Stimulated activated CD8-positive, alpha-beta memory T cell treated with anti-CD3 and anti-CD28 coated beads, Interleukin-15, amount 100 ng/mL, for 4 hours (primary cell): ENCODE measurements at places on chromosomes 4 and X.

DNA sequence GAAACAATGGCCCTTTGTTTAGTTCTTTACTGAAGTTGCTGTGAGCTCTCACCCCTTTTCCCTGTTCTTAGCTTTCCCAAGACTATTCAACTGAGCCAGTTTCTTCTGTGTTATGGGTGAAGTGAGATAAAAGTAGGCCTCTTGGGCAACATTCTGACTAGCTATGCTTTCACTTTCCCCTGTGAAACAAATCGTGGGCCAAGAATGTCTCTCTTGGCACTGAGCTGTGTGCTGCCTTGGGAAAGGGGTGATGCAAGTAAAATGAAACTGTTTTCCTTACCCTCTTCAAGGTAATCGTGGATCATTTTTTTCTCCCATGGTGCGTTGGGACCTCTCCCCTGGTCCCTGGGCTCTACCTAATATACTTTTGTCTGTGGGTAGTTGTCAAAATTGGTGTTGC lies 653.9 kb upstream of the MAGEB2 start:
- no peak for DNase-seq

- DNase-seq = no peak
Measured at GRCh38 chr4:54226404-54227255, 2.5 kb upstream of the PDGFRA start.

DNA sequence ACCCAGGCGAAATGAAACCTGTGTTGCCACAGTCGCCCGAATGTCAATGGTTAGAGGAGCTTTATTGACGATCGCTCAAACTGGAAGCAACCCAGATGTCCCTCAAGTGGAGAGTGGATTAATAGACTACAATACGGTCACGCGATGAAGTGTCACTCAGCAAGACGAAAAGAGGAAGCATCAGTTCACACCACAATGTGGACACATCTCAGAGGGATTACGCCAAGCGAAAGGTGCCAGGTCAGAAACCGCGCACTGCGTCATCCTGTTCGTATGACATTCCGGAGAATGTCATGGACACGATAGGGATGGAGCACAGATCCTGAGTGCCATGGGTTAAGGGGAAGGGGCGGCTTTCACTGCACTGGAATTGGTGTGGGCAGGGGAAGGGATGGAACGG lies 111.7 kb downstream of the HMX1 start:
- DNase-seq = no peak

GRCh38 chr4:102578819-102579218 lies 77.7 kb downstream of the NFKB1 start:
- no peak for DNase-seq

- DNase-seq = no peak
Measured at GRCh38 chrX:87873347-87873941, 355.8 kb downstream of the KLHL4 start.

DNA sequence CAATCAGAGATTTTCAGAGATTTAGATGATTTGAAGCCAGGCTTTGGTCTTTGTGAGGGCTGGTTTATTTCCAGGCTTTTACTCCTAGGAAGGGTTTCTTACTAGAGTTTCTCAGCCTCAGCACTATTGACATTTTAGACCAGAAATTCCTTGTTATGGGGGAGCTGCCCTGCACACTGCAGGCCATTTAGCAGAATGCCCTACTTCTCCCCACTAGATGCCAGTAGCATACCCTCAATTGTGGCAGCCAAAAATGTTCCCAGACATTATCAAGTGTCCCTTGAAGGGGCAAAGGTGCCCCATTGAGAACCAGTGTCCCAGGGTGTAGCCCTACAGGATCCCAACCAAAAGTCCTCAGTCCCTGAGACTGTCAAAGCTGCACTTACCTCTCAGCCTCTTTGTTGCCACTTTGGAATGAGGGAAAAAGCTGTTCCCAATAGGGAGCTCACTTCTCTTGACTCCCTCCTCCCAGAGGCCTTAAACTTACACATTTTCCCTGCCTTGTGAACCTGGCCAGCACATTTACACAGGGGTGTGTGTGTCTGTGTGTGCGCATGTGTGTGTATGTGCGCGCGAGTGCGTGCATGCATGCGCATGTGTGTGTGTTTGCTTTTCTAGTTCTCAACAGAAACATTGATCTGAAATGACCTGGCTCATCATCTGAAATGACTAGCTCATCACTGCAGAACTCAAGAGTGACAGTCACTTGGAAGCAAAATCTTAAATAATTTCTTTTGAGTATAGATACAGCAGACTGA lies 231.4 kb downstream of the QDPR start:
- DNase-seq = no peak
